ENCODE measurements at places on chromosomes 11 and 22.

DNA sequence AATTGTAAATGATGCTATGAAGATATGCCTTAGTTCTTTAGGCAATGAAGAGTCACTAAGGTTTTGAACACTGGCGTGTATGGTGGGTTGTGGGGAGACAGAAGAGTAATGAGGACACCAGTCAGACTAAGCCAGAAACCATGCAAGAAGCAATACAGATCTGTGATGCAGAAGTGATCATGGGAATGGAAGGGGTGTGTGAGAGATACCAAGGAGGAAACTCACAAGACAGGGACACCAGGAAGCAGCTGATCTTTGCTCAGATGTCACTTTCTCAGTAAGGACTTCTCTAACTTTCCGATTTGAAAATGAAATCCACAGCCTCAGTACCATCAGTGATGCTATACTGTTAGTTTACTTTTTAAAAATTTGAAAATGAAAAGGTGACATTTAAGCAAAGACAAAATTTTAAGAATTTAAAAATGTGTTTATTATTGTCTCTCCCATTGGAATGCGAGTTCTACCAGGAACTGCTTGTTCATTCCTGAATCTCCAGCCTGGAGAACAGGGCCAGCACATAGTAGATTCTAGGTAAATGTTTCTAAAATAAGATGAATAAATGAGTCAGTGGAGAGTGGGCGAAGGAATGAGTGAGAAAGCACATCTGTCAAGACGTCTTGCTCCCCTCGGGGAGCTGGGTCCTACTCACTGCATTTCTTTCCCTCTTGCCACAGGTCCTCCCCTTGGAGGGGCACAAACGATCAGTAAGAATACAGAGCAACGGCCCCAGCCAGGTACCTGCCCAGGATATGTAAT lies 60.4 kb downstream of the KCNJ1 start:
- no peak for DNase-seq

GRCh38 chr11:126636911-126637794 lies 281.7 kb downstream of the ST3GAL4 start:
- DNase-seq, result no peak

DNA sequence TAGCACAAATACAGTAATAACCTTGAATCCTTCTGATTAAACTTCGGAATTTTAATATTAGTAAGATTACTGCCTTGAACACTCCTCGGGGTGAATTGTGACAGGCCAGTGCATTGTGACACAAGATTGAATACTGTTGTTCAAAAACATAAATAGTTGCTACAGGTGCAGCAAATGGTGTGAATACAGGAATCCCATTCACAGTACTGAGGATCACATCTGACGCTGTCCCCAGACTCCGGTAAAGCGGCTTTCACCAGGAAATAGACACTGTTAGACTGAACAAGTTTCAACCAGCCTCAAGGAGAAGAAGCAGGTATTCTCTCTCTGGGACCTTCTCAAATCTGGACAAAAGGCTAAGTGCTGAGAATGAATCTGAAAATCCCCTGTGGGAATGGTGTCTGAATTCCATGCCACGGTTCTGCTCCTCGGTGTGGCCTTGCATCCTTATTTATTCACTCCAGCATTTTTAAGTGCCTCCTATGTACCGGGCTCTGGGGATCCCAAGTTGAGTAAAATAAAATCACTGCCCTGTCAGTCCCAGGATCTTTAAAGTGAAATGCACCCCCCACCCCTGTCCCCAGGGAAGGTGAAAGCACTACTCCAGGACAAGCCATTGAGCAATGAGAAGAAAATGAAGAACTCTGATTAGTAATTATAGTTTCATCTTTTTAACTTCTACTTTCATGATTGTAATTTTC lies 3.4 kb downstream of the LGR4 start:
- no peak for DNase-seq

GRCh38 chr11:22157531-22157930 lies 35.4 kb upstream of the ANO5 start:
- no peak for DNase-seq

DNA sequence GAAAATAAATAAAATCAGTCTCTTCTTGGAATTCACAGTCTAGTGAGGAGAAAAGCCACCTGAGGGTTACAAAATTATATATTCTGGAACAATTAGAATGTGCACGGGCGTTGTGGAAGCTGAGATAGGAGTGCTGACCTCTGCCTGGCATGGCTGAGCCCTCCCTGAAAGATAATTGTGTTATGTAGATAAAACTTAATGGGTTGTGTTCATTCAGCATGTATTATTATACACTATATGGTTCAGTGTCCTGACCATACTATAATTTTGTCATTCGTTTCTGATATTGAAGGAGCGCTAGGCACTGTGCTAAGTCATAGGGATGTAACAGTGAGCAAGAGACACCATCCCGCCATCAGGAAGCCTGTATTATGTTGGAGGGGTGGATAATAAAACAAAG lies 3.7 kb downstream of the ACAT1 start:
- DNase-seq, result no peak

- no peak for DNase-seq
These were observed 301.3 kb downstream of the NTM start for GRCh38 chr11:131671734-131672133.

- DNase-seq, result no peak
These were observed 1492.7 kb downstream of the BRD1 start for GRCh38 chr22:48334971-48335370.

- no peak for DNase-seq
These were observed 333.9 kb downstream of the METTL15 start for GRCh38 chr11:28442131-28442530.

DNA sequence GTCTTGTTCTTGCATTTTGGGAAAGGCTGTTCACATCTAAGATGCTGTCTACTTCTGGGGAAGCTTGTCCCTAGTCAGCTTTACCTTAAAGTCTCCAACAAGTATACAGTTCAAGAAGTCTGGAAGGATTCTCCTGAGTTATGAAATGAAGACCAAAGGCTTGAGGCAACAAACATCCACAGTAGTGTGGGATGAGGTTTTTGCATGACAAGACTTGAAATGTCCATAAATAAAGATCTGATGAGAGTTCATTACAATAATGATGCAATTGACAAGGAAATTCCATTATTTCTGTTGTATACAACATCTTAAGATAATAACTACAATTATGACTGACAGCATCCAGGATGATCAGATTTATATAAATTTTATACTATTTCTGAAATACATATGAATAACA lies 21.3 kb upstream of the KDM4E start:
- no peak for DNase-seq

GRCh38 chr11:81497202-81497804 lies 1236.4 kb downstream of the FAM181B start:
- peak; percentile 43 for DNase-seq

DNA sequence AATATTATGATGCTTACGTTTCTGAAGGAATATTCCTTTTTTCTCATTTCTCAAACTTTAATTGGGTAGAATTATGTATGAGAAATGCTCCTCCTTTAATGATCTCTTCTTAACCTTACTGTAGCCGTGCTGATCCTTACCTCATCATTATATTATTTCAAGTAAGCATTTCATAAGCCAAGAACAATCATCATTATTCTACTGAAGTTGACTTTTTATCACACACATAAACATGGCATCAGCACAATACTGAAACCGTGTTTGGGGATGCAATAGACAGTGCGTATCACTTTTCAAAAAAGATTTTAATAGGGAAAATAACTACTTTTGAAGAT lies 162.8 kb downstream of the ARHGAP42 start:
- no peak for DNase-seq

DNA sequence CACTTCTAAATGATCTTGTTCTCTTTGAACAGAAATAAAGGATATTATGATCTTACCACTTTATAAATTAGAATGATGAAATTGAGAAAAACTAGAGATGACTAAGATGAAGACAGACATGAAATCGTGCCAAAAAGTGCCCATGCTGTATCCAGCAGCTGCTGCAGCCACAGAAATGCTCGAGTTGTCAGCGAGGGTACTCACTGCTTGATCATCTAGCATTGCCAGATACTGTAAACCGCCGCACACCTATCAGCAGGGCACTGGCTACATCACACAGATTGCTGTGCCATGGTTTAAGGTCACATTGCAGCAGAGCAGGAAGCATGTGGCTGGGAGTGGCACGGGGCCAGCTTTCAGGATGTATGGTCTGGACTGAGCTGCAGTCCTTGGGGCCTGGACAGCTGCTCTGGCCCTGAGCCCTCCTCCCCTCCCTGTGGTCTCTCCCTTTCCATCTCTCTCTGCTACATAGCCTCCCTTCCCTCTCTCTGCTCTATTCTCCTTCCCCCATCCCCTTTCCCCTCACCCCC lies 51.0 kb upstream of the SEPTIN5 start:
- peak; percentile 34 for DNase-seq

DNA sequence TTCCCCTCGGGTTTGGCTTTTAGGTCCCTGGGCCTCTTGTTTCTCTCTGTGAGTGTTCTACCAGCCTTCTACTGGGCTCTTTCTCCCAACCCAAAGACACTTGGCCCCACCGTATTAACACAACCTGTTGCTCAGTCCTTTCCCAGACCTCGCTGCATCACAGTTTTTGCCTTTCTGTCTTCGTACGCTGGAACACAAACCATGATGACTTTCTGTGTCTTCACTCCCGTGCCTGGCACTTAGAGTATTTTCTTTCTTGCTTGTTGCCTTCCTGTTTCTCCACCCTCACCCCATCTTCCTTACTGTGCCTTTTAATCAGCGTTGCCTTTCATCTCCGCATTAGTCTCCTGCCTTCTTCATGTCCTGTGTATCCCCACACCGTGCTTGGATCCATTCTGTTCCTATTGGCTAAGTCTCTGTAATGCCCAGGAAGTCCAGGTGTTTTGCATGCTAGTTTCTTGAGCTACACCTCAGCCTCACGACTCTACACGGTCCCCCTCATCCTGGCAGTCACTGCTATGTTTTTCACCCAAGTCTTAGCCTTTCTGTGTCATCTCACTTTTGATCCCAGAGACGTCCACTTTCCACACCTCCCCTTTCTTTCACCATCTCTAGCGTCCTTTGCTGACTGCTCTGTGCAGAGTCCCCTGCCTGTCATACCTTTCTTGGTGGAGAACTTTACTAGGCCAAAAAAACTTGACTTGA lies 1.6 kb downstream of the MARK2 start:
- peak; percentile 7 for DNase-seq

- DNase-seq, result no peak
These were observed 2.9 kb downstream of the FAM118B start for GRCh38 chr11:126214441-126214840.

- no peak for DNase-seq
These were observed 28.3 kb upstream of the USP47 start for GRCh38 chr11:11813288-11813962.

DNA sequence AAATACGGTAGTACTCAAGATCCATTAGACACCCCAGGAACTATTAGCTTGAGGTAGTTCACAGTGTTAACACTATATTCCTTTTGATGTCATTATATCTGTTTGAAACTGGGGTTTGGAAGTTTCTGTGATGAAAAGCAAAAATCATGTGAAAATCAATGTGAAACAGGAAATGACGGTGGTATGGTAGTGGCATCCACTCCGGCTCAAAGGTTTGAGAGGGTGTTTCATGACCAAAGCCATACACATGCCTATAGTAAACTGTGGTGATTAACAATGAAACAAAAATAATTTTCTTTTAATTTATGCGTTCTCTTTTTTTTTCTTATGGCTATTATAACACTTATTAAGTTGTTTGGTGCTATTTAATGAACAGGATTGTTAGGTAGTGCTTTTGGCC lies 10.9 kb downstream of the RAB38 start:
- no peak for DNase-seq

- no peak for DNase-seq
These were observed 456.5 kb upstream of the CNTN5 start for GRCh38 chr11:98564233-98564632.

DNA sequence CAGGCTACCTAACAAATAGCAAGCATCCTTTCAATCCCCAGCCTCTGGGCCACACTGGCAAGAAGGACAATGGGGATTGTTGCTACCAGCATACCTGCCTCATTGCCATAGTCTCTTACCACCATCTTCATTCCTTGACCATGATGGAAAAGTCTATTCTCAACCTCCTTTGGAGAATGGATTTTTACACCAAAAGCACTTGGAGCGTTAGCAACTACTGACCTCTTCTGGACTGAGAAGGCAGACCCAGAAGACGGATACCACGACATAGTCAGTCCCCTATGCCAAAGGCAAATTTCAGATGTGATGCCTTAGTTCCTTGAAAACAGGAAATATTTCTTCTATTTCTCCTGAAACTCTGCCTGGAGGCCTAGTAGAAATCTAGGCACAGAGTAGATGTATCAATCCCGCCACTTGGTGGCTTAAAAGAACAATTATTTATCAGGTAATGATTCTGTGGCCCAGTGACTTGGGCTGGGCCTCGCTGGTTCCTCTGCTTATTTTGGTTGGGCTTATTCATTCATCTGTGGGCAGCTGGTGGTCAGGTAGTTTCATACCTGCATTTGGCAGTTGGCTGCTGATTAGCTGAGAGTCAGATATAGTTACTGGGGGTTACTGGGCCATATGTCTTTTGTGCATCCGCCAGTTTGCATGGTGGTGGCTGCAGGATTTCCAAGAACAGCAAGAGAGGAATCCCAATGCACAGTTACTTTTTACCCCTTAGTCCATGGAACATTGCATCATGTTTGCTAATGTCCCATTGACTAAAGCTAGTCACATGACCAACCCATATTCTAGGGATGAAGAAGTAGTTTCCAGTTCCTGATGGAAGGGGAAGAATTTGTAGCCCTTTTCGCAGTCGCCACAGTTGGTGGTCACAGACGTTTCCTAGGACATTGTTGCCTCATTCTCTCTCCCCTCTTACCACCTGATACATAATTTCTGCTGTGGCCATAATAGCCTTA lies 75.2 kb downstream of the DHCR7 start:
- DNase-seq, result no peak

GRCh38 chr22:23074451-23074850 lies 4.1 kb downstream of the GNAZ start:
- no peak for DNase-seq
